Central memory CD4-positive, alpha-beta T cell (primary cell): ENCODE measurements at places on chromosomes 4 and X.

- DNase-seq: no peak
Measured at GRCh38 chrX:39163581-39164126, 362.4 kb downstream of the MID1IP1 start.

GRCh38 chrX:119067023-119067739 lies 5.6 kb upstream of the CT47C1 start:
- peak; percentile 14 for DNase-seq

- DNase-seq: no peak
Measured at GRCh38 chr4:26937567-26937966, 76.9 kb downstream of the STIM2 start.

- no peak for DNase-seq
Measured at GRCh38 chr4:155042014-155042413, 166.4 kb upstream of the NPY2R start.

GRCh38 chr4:25953740-25954139 lies 39.7 kb downstream of the SMIM20 start:
- no peak for DNase-seq

GRCh38 chr4:108068442-108068841 lies 78.8 kb downstream of the HADH start:
- no peak for DNase-seq

DNA sequence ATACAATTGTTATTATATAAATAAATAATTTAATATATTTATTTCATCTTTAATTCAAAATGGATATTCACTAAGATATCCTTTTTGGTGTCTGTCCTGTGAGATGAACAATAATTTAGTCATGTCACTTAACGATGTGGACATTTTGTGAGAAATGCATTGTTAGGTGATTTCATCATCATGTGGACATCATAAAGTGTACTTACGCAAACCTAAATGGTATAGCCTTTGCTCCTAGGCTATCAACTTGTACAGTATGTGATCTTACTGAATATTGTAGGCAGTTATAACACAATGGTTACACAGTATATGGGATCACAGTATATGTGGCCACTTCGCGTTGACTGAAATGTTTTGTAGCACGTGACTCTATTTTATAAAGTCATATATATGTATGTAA lies 20.2 kb upstream of the CHRNA9 start:
- no peak for DNase-seq

GRCh38 chrX:9110808-9111207 lies 76.9 kb upstream of the FAM9B start:
- no peak for DNase-seq

DNA sequence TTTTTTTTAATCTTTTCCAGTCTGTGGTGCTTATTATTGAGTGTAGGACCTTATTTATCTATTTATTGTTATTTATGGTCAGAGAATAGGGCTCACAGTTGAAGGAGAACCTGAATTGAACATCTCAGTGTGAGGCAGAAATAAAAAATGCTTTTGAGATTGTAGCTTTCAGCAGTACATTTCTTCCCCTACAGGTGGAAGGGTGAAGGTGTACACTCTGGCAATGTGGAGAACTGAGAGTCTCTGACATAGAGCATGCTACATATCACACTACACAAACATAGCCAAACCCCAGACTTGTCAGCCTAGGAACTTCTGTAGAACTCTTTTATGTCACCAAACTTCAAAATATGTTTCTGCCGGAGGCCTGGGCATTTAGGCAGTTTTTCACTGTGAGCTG lies 140.2 kb downstream of the STIM2 start:
- no peak for DNase-seq

DNA sequence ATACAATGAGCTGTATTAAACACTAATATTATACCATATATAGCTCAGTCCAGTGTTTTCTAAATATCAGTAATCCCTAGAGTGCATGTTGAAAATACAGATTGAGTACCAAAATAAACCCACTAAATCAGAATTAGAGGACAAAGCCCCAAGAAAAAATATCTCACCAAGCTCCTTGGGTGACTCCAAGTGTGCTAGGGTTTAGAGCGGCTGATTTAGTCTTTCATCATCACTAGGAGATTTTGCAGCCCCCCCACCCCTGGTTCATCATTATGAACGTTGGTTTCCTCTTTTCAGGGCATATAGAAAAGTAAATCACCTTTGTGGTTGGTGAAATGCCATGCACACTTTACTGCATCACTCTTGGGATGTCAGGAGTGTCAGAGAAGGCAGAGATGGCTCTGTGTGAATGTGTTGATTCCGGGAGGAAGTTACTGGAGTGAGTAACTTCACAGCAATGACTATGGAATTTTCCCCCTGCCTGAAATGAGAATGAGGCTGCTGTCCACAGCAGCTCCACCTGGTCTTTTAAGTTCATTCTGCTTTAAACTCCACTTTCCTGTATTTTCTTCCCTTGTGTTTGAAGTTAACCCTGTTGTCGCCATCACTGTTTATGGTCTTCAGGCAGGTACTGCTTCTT lies 25.2 kb upstream of the ANAPC4 start:
- no peak for DNase-seq

- no peak for DNase-seq
Measured at GRCh38 chr4:143961075-143961474, 55.7 kb upstream of the GYPE start.

DNA sequence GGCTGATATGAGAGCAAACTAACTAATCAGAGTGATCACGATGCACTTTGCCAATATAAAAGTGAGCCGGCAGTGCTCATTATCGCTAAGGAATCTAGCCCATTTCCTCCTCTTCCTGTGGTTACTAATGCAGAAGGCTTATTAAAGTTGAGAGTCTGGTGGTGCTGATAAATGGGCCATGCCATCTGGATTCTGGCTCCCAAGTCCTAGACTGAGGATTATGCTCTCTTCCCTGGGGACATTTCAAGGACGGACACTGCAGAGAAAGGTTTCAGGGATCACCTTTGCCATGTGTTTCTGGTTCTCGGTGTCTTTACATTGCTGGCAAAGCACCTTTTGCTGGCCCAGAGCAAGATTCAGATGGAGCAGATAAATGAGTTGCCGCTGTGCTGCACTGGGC lies 85.3 kb downstream of the RTL5 start:
- DNase-seq: peak; percentile 29

DNA sequence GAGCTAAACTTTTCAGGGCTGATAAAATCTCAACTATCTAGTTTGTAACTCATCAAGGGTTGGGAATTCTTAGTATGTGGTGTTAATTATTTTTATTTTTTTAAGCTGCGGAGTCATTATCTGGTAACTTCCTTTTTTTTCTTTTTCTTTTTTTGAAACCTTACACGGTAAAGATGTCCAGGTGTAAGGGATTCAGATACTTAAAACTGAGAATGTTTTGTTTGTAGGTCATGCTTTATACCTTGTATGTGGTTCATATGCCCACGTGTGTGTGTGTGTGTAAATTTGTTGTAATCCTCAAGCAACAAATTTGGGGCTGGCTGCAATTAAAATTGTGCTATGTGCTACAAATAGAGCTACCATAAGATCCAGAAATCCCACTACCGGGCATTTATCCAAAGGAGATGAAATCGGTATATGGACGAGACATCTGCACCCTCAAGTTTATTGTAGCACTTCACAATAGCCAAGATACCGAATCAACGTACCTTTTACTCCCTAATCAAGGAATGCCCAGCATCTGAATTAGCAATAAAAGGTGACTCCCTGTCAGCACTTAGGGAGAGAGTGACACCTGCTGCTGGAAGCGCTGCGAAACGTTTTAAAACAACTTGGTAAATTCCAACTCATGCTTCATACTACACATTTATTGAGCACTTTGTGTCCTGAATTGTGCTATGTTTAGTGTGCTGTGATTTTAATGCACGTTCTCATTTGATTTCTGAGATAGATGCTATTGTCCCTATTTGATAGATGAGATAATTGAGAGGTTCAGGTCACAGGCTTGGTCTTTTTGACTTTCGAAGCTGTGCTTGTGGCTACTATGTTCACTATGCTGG lies 16.1 kb downstream of the MSMO1 start:
- no peak for DNase-seq

DNA sequence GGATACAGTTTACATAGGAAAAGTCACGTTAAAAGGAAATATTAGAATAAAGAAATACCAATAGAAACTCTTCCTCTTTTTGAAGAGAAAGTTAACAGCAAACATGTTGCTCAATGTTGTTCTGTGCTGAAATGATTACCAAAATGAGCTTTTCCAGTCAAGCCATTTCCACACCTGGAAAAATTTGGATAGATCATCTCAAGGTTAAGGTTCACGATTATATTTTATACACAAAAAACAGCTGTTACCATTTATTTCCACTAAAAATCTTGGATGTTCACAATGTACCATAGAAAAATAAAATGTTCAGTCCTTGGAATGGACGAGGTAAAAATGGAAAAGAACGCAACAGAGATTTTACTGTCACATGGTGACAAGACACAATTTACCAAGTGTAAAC lies 218.7 kb downstream of the SCFD2 start:
- DNase-seq: no peak

DNA sequence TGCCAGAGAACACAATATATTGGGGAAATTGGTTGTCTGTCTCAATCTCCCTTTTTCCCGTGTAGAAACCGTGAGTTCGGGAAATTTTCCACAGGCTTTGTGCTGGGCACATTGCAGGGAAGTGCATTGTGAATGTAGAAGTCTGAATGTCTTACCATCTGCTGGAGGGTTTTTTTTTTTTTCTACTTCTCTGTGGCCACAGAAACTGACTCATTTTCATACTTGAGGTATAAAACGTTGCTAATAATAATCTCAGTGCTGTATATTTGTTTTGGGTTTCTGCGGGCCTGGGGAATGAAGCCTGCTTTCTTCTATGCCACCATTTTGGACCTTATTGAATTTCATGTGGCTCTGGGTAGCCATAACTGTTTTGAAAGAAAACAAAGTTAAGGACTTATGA lies 1001.2 kb downstream of the STIM2 start:
- no peak for DNase-seq

- DNase-seq: no peak
Measured at GRCh38 chrX:153668423-153669173, 5.0 kb downstream of the PNCK start.

DNA sequence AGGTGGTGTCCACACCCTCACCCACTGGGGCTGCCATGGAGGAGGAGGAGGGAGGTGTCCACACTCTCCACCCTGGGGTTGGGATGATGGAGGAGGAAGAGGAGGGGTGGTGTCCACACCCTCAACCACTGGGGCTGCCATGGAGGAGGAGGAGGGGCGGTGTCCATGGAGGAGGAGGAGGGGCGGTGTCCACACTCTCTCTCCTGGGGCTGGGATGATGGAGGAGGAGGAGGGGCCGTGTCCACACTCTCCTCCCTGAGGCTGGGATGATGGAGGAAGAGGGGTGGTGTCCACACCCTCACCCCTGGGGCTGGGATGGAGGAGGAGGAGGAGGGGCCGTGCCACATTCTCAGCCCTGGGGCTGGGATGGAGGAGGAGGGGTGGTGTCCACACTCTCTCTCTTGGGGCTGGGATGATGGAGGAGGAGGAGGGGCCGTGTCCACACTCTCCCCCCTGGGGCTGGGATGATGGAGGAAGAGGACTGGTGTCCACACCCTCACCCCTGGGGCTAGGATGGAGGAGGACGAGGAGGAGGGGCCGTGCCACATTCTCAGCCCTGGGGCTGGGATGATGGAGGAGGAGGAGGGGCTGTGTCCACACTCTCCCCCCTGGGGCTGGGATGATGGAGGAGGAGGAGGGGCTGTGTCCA lies 231.7 kb downstream of the CRLF2 start:
- no peak for DNase-seq

DNA sequence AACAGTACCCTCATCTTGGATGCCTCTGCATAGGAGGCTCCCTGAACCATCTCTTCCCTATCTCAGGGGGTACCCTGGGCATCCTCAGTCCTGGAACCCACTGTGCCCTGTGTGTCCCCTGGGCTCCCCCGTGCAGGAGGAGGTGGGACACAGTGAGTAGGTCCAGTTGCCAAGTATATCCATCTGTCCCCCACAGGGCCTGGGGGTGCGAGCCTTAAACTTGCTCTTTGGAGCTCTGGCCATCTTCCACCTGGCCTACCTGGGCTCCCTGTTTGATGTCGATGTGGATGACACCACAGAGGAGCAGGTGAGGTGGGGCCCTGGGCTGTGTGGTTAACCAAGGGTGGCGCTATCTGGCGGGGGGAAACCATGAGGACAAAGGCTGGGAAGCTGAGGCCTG lies 4.6 kb upstream of the EBP start:
- no peak for DNase-seq

GRCh38 chrX:53684415-53685192 lies 1.9 kb downstream of the HUWE1 start:
- DNase-seq: no peak

- no peak for DNase-seq
Measured at GRCh38 chr4:34643476-34643875, 1600.8 kb downstream of the ARAP2 start.

DNA sequence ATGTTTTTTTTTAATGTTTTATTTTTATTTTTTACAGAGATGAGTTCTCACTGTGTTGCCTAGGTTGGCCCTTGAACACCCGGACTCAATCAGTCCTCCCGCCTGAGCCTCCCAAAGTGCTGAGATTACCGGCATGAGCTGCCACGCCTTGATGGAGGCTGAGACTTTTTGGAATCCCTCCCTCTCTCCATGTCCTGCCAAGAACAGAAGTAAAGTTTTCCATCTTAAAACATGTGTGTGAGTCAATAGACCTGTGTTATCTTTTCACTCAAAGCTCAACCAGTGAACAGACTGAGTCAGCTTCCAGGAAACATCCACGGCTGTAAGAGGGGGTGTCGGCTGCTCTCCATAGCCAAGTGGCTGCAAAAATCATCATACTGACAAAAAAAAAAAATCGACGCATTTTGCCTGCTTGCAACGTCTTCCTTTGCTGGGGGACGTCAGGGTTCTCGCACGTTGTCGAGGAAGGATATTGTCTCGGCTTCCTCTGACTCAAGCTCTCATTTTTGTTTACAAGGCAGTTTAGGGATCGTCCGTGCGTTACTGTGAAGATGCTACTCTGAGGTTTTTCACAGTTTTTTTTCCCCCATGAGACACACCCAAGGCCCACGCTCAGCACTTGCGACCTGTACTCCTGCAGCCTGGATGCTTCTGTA lies 10.0 kb upstream of the ASMTL start:
- peak; percentile 94 for DNase-seq

GRCh38 chr4:180436361-180436760 lies 1806.8 kb upstream of the TENM3 start:
- no peak for DNase-seq
